Left lobe of liver (tissue), 2 donors: ENCODE measurements at places on chromosomes 12 and 14.

DNA sequence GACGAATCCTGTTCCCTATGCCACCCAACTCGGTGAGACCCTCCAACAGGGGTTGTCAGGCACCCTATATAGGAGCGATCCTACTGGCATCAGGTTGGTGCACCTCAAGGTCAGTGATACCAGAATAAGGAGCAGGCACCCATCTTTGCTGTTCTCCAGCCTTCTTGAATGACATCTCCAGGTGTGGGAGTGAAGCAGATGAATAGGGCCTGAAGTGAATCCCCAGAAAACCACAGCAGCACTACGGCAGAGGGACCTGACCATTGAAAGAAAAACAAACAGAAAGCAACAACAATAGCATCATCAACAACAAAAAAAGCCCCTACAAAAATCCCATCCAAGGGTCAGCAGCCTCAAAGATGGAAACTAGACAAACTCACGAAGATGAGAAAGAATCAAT is 445.2 kb upstream of the ATP2B1 start:
- no peak for DNase-seq

GRCh38 chr12:113639474-113639873 is 167.8 kb upstream of the LHX5 start:
- no peak for DNase-seq

- peak; percentile 28 for DNase-seq
These were observed 36.6 kb downstream of the SFSWAP start for GRCh38 chr12:131747276-131748177.

DNA sequence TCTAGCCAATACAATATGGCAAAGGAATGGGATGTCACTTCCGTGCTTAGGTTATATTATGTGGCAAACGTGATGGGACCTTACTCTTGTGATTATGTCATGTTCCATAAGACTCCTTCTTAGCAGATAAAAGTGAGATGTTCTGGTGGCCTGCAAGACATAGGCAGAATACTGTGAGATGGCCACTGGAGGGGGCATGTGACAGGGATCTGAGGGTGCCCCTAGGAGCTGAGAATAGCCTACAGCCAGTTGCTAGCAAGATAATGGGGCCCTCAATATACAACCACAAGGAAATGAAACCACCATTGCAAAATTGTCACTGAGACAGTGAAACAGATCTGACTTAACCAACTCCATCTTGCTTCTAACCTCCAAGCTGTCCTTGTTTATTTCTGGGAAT is 151.4 kb upstream of the SSTR1 start:
- no peak for DNase-seq

DNA sequence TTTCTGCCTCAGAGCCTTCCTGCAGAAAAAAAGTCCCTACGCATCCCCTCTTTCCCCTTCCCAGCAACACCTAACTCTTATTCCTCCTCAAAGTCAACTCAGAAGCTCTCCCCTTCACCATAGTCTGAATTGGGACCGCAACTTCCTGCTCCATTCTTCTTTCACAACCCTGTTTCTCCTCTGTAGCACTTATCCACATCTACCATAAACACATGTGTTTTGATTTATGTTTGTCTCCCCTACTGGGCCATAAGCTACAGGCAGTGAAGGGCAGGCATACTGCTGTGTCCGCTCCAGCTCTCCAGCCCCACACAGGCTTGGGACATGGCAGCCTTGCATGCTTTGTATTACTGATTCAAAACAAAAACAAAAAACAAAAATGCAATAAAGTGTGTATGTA is 5.9 kb downstream of the SDR9C7 start:
- DNase-seq, result peak; percentile 21
